Inflammatory macrophage treated with lipopolysaccharide for 4 hours (primary cell): ENCODE measurements at places on chromosomes 2 and 18.

GRCh38 chr18:35817604-35818352 is 154.7 kb upstream of the RMP24 start:
- no peak for DNase-seq

DNA sequence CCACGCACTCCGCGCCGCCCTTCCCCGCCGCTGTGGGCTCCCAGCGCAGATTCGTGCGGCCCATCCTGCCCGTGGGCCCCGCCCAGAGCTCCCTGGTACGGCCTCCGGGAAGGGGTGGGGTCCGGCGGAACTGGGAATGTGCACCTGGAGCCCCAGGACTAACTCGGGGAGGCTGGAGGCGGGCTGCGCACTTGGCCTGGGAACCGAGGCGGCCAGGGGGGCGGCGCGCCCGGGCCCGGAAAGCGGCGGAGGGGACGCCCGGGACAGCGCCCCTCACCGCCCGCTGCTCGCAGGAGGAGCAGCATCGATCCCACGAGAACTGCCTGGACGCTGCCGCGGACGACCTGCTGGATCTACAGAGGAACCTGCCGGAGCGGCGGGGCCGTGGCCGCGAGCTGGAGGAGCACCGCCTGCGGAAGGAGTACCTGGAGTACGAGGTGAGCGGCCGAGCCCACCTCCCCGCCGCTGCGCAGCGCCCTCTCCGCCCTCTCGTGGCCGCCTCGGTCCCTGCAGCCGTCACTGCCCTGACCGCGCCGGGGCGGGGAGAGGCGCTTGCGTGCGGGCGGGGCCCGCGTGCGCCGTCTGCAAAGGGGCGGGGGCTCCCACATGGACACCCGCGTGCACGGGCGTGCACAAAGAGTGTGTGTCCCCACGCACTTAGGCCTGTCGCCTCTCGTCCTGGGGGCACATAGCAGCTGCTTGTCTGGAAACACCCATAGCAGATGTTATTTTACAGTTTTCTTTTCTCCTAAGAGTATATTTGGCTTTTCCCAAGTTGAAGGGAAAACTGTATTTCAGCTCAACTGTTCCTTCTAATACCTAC is 25.2 kb downstream of the PSD4 start:
- DNase-seq: peak; percentile 75

DNA sequence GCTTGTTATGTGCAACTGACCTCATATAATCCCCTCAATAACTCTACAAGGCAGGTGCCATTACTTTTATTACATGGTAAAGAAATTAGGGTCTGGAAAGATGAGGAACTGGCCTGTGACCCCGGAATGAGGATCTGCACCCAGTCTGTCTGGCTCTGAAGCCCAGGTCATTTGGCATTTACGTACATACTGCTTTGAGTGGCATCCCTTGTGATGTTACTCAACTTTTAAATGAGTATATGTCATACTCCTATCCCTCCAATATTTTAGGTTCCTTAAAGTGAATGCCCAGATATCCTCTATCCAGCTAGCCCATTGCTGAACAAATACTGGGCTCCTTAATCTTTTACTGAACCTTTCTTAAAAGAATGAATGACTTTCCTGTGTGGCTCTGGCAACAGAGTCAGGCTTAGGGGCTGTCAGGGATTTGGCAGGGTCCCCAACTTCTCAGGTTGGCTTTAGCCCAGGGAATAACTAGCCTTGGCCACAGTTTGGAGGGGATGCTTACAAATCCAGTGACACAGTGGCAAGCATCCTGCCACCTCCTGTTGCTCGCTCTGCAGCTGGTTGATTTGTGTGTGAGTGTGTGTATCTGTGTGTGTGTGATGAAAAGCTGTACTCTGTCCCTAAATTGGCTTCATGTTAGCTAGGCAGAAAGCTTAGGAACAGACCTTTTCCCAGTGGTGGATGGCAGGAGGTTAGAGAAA is 3.4 kb upstream of the CXCR4 start:
- no peak for DNase-seq

DNA sequence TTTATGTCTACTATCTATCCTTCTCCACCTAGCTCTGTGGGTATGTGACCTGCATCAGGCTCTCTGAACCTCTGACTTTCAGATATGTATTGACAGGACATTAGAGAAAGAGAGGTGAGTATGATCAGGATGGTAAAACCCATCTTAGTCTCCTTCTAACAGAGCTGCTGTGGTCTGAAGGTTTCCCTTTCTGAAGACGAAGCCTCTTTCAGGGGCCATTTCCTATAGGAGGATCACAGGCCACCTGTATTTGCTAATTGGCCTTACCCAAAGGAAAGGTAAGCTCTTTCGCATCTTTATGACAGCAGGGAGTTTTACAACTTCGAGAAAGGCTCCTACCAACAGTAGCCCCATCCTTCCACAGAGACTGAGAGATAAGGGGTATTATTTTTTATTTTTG is 442.9 kb downstream of the KCNJ3 start:
- DNase-seq: no peak

- DNase-seq: peak; percentile 5
Measured at GRCh38 chr2:41698678-41699422, 349.0 kb upstream of the PKDCC start.

DNA sequence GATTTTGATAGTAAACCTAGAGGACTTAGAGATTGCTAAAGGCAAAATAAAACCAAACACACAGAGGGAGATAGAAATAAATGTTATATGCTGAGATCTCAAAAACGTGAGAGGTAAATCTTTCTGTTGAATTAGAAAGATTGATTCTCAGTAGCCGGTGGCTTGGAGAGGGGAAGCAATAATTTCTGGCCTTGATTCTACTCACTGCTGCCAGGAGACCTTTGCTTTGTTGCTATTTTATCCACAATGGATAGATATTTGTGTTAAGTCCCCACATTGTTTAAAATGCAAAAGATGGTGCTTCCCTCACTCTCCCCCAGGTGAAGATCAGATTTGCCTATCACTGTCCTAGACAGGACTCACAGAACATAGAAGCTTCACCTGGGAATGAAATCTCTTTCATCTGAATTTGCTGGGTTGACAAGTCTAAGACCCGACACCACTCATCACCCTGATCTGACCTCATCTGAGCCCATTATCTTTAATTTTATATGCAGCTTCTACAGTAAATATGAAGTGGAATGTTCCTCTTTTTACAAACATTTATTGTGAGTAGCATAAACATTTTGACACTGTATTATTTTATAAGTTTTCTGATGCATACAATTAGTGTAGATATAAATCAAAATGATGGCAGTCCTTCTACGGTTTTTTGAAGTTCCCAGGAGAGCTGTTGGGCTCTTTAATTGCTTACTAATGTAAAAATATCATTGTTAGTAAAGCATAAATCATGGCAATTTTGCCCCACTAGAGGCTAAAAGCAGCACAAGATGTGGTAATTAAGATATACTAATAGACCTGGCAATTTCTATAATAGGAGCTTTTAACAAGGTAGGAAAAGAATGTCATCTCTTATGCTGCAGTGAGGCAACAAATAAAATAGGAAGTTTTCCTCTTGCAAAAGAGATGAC is 149.7 kb downstream of the DCC start:
- no peak for DNase-seq

GRCh38 chr2:223319601-223320000 is 267.6 kb downstream of the KCNE4 start:
- DNase-seq: no peak

DNA sequence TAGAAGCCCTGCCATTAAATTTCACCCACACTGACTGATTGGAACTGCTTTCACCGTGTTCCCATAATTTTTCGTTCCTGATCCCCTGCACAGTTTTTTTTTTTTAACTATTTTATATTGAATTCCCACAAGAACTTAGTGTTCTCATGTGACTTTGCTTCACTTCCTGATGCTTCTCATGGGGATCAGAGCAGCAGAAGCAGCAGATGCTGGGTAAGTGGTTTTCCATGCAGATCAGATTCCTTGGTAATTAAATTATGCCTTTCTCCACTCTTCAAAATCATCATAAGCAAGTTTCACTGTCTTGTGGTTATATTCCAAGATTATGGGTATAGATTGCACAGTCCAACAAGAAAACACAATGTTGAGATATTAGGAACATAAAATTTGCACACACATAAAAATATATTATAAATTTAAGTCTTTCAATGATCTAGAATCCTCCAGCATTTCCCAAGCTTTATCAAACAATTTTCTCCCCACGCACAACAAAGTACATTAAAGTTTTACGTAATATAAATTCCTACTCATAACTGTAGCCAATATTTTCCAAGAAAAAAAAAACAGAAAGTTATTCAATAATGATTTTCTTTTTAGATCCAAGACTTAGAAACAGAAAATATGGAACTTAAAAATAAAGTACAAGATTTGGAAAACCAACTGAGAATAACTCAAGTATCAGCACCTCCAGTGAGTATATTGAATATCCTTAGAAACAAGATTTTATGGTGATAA is 277.9 kb downstream of the GULP1 start:
- no peak for DNase-seq

DNA sequence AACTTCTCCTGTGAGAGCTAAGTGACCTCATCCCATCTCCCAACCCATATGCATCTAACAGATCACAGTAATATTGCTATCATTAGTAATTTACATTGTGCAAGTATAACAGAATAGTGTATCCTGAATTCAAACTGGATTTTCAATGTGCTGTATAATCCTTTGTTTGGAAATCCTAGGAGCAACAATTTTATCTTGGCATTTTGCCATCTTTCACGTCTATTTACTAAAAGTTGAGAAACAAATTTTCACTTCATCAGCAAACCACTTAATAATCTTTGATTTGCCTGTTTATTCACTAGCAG is 3.8 kb downstream of the HNRNPLL start:
- peak; percentile 52 for DNase-seq

GRCh38 chr18:71238974-71239624 is 950.3 kb downstream of the SOCS6 start:
- no peak for DNase-seq

GRCh38 chr2:143489145-143489544 is 359.9 kb downstream of the ARHGAP15 start:
- no peak for DNase-seq

GRCh38 chr2:71619230-71619741 is 165.9 kb downstream of the DYSF start:
- DNase-seq: no peak

DNA sequence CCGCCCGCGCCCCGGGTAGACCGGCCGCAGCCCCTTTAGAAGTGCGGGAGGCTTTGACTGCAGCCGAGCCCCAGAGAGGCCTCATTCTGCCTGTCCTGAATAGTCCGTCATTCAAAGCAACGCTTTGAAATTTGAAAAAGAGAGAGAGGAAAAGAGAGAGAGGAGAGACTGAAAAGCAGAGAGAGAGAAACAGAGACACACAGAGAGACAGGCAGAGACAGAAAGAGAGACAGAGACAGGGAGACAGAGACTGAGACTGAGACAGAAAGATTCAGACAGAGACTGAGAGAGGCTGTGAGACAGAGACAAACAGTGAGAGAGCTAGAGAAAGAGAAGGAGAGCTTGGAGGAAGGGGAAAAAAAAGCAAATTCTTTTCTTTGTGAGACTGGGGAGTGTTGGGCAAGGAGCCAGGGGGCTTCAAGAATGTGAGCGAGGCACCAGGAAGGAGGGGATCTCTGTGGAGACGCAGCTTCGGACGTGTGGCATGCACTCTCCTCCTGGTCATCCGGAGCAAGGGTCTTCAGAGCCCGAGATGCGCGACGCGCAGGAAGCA is 73.1 kb downstream of the MYCN start:
- no peak for DNase-seq

GRCh38 chr2:28349546-28350165 is 43.0 kb upstream of the FOSL2 start:
- DNase-seq: no peak

- no peak for DNase-seq
Measured at GRCh38 chr18:45871431-45872084, 46.1 kb downstream of the SIGLEC15 start.
